ENCODE measurements at places on chromosomes 3 and 15.
A peak's percentile ranks its signal among the peaks of the same experiment; 100 is the strongest.

DNA sequence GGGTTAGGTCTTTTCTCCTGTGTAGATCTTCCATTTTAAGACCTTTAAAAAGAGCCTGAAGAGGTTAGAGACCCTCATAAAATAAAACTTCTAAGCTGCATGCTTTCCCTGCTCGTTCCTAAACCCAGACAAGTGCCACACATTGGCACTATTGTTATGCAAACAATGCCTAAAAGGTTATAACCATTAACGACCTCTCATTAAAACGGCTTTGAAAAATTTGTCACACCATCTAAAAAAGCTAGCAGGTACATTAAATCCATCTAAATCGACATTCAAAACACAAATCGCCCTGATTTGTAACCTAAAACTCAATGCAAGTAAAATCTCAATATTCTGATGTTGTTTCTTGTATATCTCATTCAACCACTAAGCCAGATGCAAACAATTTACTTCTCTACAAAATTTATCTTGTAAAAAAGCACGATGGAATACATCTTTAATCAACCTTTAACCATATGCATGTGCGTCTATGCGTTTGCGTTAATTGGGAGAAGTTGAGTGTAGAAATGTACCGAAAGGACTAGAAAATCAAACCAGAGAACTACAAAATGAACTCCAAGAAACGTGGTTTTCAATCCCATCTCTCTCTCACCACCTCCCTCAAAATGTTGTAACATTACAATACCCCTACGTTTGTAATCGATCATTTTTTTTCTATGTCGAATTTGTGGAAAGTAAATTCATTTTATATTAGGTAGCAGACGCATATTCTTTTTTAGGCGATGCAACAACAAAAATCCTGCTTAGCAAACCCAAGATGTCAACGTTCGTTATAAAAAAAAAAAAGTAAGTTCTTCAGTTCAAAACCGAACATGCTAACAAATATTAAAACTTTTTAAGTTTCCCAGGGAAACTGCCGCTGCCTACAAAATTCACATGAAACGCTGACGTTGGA, 1.2 kb downstream of the ALDH1A2 start:
- DNase-seq, result no peak

DNA sequence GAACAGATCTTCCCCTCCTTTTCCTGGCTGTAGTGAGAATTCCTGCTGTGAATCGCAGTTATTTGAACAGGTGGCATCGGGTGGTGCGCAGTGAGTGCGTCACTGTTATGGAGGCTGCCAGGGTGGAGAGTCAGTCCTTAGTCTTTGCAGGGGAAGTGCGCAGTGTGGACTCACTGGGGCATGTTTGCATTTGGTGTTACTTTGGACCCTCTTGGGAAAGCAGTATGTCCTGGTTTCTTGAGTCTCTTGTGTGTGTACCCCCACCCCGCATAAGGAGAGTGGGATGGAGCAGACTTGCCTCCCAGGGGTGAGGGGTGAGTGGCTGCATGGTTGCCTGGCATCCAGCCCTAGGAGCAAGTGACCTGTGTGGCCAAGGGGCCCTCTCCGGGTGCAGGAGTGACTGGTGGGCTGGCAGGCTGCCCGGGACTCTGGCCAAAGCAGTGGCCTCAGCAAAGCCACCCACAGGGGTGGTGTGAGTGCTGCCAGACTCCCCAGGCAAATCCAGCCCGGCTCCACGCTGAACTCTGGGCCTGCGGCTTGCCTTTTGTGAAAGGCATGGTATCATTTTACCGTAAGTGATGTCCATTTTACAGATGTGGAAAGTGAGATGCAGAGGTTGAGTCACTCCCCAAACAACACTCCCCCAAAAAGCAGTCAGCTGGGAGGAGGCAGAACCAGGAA, 46.4 kb downstream of the DNASE1L3 start:
- DNase-seq, result no peak

GRCh38 chr15:78047761-78048627, 29.5 kb downstream of the TBC1D2B start:
- DNase-seq, result no peak

DNA sequence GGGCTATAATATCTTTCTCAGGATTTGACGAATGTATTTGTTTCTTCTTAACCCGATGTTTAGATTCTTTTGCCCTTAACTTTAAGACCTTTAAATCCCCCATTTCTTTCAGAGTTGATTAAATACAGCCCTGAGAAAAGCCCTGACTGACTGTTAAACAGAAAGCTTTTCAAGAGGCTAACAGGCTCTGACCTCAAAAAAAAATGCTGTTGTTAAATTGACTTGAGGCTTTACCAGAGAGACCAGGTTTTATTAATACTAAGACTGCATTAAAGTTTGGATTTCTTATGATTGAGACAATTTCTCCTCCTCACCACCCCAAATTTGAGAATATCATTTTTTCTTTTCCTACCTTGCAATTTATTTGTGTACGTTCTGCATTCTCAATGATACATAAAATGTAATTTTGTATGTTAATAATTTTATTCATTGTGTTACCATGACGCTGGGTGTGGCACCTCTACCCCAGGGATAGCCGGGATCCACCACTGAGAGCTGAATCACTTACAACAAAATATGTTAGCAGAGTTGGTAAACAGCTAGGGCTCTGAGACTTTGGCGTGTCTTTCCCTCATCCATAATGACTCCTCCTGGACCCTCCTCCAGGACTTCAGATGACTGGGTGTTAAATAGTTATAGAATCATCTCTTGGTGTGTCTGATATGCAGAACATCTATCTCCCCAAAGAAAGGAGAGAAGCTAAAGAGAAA, 753.5 kb downstream of the NAALADL2 start:
- no peak for DNase-seq

DNA sequence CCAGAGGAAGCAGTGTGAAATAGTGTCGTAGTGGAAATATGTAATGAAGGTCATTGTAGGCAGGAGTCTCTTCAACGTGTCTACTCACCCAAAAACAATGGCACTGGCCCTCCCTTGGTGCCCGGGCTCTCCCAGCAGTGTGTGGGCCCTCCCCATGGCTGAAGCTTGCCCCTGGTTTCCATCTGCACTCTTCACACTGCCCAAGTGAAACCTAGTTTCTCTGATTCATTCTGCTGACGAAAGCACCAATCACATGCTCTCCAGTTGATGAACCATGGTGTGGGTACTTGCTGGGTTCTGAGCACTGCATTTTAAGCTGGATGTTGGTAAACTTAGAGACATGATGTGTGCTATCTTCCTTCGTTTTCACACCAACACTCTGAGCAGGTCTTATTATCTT, 61.0 kb upstream of the AGBL1 start:
- DNase-seq, result no peak

GRCh38 chr15:78264304-78265136, at the start of gene DNAJA4:
Gene DNAJA4 (plus strand): TSS chr15:78264562. CDS start chr15:78264764, 202 bp downstream.
- peak; percentile 44 for DNase-seq

- DNase-seq, result no peak
Measured at GRCh38 chr3:186251948-186252619, 110.0 kb downstream of the DGKG start.

GRCh38 chr3:156781310-156782230, 44.6 kb upstream of the LEKR1 start:
- no peak for DNase-seq

DNA sequence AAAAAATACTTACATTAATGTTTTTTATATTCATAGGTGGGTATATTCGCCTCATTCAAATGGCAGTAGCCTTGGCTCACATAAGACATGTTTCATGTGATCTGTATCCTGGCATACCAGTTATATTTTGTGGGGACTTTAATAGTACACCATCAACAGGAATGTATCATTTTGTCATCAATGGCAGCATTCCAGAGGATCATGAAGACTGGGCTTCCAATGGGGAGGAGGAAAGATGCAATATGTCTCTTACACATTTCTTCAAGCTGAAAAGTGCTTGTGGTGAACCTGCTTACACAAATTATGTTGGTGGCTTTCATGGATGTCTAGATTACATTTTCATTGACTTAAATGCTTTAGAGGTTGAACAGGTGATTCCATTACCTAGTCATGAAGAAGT, 3.5 kb downstream of the PDE12 start:
- DNase-seq, result no peak

DNA sequence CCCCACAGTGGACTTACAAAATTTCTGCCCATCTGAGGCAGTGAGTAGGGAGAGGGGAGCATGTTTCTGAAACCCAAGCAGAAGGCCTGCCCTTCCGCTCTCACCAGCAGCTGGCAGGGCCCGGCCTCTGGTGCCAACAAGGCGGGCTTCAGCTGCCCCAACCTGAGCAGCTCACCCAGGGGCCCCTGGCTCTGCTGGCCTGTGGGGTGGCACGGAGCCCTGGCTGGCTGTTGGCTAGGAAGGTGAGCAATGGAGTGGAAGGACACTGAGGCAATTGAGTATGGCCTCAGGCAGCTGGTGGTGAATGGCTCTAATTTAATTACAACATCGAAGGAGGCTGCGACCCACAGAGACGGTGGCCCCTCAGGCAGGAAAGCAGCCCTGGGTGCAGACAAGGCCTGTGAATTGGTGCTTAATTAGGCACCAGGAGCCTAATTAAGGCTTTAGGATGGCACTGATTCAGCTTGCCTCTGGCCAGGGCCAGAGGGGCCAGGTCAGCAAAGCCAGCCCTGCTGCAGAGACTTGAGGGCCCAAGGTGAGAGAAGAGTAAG, 60.9 kb downstream of the ST8SIA2 start:
- no peak for DNase-seq

DNA sequence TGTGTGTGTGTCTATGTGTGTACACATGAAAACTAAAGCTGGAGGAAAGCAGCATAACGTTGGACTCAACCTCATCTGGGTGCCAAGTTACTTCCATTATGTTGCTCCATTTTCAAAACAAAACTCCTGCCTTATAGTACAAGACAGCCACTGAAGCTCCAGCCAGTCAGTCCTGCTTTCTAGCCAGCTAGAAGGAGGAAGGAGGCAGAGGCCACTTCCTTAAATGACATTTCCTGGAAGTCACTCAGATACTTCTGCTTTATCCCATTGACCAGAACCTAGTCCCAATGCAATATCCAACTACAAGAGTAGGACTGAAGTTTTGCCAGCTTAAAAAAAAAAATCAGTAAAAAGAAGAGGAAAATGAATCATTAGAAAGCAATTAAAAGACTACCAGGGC, 31.7 kb downstream of the CADPS start:
- DNase-seq, result no peak

GRCh38 chr3:48222616-48223513, at the start of gene CAMP:
Gene CAMP (plus strand): TSS chr3:48223495. CDS start chr3:48223512, 17 bp downstream.
- no peak for DNase-seq

GRCh38 chr15:22253676-22254408, 173.5 kb downstream of the OR4M2 start:
- no peak for DNase-seq

DNA sequence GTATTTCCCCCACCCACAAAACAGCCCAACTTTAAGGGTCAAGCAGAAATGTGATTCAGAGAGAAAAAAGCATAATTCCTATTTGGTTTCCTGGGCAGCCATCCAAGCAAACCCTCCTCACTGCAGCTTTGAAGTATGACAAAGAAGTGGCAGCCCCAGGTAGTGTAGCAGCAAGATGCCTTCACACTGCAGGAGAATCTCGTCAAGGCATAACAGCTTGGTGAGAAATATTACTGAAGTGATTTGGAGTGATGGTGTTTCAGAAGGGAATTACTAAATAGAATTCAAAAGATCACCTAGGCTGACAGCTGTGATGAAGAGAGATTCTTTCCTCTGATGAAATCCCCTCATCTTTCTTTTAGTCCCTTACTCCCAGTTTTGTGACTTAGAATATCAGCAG, 173.9 kb downstream of the PYDC2 start:
- no peak for DNase-seq

DNA sequence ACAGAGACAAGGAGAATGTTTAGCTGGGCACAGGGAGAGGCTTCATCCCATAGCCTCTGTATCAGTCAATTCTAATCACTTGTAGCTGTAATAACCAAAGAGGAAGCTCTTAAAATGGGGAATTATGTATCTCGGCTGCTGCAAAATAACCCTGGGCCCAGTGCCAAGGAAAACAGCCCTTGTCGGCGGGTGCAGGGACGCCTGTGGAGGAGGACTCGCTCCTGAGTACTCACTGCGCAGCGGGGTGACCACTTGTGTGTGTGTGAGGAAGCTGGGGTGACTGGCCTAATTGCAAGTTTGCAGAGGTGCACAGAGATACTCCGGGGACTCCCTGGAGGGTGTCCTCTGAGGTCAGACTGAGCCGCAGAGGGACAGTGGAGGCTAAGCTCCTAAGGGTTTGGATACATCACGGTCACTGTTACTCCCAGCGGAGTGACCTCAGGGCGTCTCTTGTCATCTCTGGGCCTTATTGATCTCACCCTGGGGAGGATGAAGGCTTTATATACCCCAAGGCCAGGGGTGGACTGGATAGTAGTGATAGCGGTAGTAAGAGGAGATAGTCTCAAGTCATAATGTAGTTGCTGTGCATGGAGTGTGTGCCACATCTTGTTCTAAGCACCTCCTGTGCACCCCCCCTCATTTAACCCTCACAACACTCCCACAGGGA, 37.2 kb downstream of the SLC6A6 start:
- no peak for DNase-seq

DNA sequence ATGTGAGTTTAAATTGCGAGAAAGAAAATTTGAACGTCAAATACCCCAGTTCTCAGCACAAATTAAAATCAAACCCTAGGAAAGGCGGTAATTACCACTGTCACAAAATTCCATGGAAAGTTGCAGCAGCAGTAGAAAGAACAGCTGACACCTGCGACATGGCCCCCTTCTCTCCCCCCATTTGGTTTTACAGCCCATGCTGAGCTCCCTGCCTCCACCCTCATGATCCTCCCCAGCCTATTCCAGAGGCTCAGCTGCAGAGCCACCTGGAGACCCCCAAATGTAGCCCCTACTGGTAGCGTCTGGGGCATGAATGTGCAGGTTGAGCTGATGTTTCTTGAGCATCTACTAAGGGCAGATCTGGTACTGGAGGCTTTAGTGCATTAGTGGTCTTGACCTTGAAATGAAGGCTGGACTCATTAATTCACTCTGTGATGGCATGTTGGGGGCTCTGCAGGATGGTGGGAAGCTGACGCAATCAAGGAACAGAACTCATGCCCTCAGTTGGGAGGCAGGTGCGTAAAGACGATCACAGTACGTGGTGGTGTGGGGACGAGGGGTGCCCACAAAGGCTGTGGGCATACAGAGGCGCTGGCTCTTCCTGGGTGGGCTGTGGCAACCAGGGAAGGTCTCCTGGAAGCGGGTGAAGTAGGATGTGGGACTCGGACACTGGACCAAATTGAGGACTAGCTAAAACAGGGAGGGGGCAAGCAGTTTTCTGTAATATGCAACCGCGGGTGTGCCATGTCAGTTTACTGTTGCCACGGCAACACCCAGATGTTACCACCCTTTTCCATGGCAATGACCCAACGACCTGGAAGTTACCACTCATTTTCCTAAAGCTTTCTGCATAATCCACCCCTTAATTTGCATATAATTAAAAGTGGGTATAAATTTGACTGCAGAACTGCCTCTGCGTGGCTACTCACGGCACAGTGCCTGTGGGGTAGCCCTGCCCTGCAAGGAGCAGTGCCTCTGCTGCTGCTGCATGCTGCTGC, 39.8 kb downstream of the PRKCD start:
- no peak for DNase-seq

DNA sequence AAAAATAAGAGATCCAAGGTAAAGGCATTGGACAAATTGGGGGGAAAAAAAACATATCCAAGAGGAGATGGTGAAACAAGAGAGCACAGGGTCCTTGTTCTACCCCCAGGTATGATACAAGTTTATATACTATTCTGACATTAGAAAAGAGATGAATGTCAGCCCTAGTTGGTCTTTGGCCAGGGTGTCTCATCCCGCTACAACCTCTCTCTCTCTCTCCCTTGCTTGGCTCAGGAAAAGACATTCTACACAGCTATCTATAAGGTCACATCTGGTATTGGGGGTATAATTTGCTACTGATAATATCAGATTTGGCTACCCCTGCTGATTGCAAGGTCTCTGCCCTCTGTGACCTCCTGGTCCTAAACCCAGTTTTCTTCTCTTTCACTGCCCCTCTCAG, 117.2 kb downstream of the GOLIM4 start:
- no peak for DNase-seq
